Lower leg skin (tissue), 4 donors: ENCODE measurements at places on chromosomes 6 and 20.

DNA sequence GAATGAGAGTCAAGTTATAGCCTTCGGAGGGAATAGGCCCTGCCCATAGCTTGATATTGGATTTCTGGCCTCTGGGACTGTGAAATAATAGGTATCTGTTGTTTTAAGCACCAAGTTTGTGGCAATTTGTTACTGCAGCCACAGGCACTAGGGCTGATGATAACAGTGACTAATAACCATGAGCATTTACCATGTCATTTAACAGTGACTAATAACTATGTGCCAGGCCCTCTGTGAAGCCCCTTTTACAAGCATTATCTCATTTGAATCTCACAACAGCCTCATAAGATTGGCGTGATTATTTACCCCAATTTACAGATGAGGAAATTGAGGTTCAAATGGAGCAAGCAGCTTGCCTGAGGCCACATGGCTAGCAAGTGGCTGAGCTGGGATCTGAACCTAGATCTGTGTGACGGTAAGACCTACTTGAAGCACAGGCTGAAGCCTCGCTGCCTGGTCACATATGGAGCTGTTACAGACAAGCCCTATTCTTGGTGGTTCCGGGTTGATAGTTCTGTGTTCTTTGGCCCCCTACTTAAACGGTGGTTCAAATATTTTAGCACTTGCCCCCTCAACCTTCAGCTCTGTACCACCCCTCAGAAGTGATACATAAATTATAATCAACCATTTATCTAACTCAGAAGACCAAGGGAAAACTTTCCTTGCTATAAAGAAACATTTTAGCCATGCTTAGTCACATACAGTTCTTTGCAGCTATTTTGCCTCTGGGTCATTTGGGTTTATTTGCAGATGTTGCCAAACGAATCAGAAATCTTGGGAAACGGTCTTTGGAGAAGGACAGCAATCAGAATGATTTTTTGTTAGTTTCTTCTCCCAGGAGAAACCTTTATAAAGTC, 98.3 kb downstream of the ELOVL5 start:
- no peak for DNase-seq

DNA sequence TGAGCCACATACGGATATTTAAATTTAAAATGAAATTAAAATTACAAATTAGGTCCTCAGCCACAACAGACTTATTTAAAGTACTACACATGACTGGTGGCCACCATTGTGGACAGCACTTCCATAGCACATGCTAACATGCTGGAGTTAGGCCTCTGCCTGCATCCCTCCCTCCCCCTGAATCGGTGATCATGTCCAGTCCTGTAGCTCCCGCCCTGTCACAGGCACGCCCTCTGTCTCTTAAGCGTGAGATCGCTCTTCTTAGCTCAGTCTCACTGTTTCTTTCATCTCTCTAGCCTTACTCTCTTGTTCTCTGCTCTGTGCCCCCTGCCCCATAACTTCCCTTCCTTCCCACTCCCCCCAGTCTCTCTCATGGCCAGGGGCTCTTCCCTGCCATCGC, 28.9 kb downstream of the ELMO2 start:
- DNase-seq = no peak

DNA sequence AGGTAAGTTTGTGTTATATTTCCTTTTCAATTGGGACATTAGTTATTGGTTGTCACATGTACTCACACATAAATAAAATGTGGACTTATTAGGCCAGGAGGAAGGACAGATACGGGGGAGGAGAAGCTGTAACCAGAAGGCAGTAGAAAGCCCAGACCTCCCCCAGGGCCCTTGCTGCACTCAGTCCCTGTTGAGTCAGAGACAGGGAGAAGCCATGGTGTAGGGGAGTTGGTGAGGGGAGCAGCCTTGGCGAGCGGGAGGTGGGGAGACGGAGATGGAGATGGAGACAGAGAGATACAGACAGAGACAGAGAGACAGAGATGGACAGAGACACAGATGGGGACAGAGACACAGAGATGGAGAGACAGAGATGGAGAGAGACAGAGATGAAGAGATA, 263.2 kb downstream of the DLL1 start:
- DNase-seq = no peak

DNA sequence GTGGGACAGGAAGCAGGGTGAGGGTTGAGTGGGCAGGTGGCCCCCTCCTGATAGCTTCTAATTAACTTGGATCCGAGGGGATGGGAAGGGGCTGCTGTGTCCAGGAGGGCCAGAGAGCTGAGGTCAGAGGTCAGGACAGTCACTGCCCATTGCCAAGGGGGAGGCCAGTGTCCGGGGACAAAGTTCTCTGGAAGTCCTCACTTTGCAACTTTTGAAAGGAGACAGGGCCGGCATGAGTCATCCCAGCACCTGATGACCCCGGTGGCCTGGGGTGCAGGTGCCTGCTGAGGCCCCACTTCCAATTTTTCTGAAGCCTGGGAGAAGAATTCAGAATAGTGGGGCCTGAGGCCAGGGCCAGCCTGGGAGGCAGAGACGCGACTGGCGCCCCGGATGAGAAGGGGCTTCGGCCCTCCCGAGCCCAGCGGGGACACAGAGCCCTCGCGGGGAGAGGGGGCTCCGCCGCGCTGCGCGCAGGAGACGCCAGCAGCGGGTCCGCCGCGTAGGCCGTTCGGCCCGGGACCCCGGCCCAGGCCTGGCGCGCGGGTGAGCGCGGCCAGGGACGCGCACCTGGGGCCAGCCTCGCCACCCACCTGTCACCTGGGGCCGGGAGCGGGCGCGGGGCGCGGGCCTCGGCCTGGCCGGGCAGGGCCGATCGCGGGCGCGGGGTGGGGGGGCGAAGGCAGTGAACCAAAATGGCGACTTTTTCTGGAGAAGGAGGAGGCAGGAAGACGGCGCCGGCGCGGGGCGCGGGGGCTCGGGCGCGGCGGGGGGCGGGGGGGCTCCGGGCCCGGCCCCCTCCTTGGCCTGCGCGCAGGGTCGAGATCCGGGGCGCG, 586 bp downstream of the ZNF512B start:
- DNase-seq = no peak

- DNase-seq = no peak
Measured at GRCh38 chr6:142853244-142854180, 91.5 kb downstream of the HIVEP2 start.

DNA sequence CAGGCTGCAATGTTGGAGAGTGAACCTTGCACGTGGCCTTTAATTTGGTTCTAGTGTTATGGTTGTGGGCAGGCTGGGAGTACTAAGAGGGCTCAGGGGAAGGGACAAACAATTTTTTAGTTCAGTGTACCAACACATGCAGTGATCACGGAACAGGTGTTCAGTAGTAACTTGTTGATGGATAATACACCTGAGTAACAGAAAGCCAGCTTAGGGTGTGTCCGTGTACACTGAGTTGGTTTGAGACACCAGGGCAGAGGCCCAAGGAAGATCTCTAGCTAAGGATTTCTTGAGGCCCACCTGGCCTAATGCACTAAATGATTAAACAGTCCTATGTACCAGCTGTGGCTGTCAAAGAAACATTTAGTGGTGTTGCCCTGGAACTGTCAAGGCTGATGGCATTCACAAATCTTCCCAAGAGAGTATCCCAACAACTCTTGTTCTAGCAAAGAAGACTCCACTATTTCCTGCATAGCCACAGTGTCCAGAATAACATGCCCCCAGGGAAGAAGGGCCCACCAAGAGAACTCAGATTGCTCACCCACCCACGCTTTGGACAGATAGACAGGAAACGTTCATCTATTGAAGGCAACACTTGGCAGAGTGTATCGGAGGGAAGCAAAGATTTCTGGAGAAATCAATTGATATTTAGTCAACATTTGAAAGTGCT, 60.0 kb downstream of the CD83 start:
- no peak for DNase-seq

GRCh38 chr6:17998003-17998402, 10.6 kb upstream of the KIF13A start:
- no peak for DNase-seq

GRCh38 chr20:62736407-62737071, 27.9 kb downstream of the NTSR1 start:
- DNase-seq = peak; percentile 75

DNA sequence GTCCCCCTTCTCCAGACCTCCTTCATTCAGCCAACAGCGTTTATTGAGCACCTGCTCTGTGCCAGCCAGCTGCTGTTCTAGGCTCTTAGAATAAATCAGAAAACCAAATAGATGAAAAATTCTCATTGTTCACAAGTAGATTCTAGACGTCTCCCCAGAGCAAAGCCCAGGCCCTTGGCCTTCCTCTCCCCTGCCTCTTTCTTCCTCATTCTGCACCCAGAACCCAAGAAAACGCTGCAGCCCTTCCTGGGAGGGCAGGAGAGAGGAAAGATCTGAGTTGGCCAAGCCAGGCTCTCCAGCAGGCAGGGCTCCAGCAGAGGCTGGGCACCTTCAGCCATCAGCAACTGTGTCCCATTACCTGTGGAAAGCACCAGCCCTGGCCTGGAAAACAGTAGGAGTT, 12.0 kb upstream of the BPI start:
- DNase-seq = no peak

- DNase-seq = no peak
Measured at GRCh38 chr6:166221040-166221439, 53.4 kb upstream of the TBXT start.

DNA sequence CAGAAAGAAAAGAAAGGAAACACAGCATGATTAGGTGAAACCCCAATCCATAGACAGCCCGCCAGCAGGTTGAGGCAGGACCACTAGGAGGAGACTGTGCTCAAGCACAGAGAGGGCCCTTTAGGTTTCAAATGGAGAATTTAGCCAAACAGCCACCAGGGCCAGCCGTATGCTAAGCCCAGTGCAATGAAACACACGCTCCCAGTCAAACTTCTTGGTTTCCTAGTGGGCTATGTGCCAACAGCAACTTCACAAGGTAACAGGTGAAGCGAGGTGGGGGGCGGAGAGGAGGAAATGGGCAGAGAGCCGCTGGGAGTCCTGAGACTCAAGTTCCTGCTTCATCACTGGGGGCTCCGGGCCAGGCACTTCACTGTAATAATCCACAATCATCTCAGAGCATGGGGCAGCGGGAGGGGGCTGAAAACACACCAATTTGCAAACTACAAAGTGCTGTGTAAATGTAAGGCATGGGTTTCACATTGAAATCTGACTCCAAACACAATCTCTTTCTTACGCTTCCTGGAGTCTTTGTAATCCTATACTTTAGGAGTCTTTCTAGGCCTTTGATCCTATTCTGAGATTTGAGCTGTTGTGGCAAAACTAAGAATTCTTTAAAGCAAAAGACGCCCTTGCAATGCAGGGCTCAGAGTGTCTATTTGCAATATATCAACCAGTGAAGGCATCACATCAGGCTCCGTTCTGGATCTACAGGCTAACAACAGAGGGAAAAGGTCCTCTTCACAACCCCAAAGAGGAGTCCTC, 117.3 kb downstream of the OPRM1 start:
- DNase-seq = no peak

GRCh38 chr6:71908162-71908765, 21.9 kb downstream of the RIMS1 start:
- DNase-seq = no peak

DNA sequence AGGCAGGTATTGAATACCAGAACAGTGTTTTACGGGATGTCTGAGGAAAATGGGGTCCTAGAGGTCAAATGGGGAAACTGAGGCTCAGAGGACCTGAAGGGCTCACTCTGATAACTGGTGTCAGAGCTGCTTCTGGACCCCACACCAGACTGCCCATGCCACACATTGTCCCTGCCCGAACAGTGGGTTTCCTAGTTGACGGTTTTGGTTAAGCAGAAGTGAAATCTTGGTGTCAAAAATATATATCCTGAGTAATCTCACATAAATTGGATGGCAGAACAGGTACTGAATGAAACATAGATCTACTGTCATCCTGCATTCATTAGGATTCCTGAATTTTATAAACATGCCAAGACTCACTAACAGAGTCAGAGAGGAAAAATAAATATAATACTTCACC, 16.3 kb downstream of the NOX3 start:
- DNase-seq = no peak

DNA sequence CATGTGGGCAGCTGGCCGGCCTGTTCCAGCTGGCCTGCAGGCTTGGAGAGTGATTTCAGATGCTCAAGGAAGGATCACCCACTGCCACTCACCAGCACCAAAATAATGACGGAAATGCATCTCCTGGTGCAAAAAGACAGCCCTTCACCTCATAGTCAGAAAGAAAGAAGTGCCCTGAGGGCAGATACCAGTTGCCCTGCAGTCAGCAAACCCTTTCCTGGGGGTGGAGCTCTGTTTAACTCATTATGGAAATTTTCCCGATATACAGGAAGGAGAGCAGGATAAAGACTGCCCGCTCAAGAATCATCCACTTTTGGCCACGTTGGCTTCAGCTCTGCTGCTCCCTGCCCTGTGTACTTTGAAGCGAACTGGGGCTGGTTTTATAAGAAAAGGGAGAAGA, 127.9 kb downstream of the GRM4 start:
- DNase-seq = no peak

GRCh38 chr20:61556673-61557072, 304.6 kb downstream of the CDH4 start:
- no peak for DNase-seq

- no peak for DNase-seq
Measured at GRCh38 chr6:49543087-49543858, 7.2 kb upstream of the C6orf141 start.

DNA sequence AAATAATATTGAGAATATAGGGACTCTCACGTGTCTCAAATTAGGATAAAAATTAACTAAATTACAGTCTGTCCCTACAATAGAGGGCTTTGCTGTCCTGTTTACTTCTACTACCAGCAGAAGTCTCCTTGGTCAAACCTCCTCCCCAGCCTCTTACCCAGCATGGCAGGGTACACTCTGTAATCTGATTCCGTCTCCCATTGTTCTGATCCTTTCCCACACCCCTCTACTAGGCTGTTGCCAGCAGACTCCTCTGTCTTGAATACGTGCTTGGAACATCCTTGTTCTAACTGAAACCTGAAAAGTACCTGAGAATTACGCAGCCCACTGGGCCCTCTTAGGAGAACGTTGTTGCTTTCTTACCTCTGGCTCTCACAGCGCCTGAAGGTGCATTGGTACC, 112.2 kb upstream of the PREP start:
- DNase-seq = no peak

DNA sequence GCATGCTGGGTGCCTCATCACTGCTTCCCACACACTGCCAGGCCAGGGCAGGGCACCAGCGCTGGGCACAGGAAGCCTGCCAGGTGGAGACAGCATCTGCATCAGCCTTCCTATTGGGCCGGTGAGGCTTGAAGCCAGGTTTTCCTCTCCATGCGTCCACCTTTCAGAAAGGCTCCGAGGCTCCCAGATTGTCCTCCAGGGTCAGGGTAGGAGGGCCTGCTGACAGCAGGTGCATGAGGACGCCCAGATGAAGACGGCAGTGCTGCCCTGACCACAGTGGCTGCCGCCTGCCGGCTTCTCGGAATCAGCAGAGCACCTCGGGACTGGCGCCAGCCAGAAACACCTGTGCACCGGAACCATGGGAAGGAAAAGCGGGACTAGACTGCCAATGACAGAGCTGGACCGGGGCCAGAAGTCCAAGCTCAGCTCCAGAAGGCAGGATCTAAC, 170.5 kb upstream of the CST7 start:
- DNase-seq = no peak

- no peak for DNase-seq
Measured at GRCh38 chr6:66808771-66809170, 1101.7 kb upstream of the EYS start.

DNA sequence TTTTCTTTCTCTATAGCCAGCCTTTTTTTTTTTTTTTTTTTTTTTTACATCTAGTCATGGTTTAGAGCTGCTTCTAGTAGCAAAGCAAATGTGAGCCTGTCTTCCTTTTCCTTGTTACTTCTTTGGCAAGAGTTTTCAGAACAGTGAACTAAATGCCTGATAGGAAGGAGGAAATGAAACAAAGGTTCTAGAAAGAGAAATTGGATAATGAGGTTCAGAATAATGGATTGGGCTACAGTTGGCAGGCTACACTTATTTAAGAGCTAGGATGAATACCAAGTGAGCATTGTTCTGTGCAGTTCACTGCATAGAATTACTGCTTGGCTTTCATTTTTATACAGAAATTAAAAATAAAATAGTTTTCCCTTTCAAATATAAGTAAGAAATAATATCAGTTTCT, 78.6 kb downstream of the HIVEP1 start:
- DNase-seq = no peak
